ENCODE measurements at places on chromosomes 1 and 21.

GRCh38 chr1:91670781-91671180 is 170.1 kb downstream of the CDC7 start:
- no peak for DNase-seq

- DNase-seq = no peak
Measured at GRCh38 chr1:198118134-198118533, 38.7 kb upstream of the NEK7 start.

- no peak for DNase-seq
Measured at GRCh38 chr1:235087906-235088305, 40.7 kb downstream of the TOMM20 start.

- DNase-seq = no peak
Measured at GRCh38 chr1:54547601-54548388, at the start of gene ACOT11. ACOT11 (plus strand) TSS chr1:54548228; CDS start chr1:54548310, 82 bp downstream.

- DNase-seq = no peak
Measured at GRCh38 chr1:86515597-86515996, 31.3 kb upstream of the CLCA4 start.

All from activated T-helper 1 cell treated with Interleukin-2 at 50 U/mL for 16 hours (primary cell).